NCI-H748 treated with DMSO at 0.1 percent for 48 hours (cell line): ENCODE measurements at places on chromosomes 11 and 22.

DNA sequence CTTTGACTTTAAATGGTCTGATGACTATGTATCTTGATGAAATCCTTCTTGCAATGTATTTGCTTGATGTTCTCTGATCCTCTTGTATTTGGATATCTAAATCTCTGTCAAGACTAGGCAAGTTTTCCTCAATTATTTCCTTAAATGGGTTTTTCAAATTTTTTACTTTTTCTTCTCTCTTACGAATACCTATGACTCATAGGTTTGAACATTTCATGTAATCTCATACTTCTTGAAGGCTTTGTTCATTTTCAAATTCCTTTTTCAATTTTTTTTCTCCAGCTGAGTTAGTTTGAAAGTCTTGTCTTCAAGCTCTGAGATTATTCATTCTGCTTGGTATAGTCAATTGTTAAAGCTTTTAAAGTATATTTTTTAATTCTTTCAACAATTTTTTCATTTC is 13.1 kb downstream of the OR10W1 start:
- no peak for DNase-seq

DNA sequence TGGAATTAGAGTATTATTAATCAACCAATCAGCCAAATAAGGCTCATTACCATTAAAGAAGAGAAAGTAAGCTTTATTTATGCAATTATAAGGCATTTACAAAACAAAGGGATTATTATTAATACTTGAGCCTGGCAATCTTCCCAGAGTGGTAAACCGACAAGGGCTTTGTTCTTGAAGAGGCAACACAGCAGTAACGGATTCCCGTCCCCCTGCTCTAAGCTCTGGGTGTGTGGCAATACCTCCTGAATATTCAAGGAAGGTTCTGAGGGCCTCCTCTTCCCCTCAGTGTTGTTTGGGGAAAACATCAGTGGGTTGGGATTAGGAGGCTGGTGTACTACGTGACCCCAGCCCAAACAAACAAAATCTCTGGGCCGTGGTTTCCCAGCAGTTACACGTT is 176.5 kb downstream of the TENM4 start:
- DNase-seq, result no peak

DNA sequence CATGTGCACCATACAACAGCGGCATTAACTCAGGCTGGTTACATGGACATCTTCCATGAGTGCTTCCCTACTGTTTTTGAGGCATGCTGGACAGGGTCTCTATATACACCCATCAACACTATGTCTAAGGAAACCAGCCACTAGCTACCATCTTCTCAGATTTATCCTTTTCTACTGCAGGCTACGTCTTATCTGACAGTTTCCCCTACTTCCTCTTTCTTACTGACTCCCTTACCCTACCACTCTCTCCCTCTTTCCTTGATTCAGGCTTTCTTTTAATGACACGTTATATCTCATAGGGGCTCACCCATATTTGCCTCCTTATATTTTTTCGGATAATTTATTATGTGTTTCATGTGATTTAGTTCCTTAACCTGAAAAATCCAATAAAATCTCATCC is 41.8 kb downstream of the DDI1 start:
- no peak for DNase-seq

GRCh38 chr22:45889539-45890350 is 87.2 kb downstream of the WNT7B start:
- no peak for DNase-seq

- DNase-seq, result no peak
Measured at GRCh38 chr22:48832592-48832991, 995.1 kb downstream of the BRD1 start.

GRCh38 chr11:100573911-100574513 is 113.1 kb upstream of the ARHGAP42 start:
- DNase-seq, result no peak

DNA sequence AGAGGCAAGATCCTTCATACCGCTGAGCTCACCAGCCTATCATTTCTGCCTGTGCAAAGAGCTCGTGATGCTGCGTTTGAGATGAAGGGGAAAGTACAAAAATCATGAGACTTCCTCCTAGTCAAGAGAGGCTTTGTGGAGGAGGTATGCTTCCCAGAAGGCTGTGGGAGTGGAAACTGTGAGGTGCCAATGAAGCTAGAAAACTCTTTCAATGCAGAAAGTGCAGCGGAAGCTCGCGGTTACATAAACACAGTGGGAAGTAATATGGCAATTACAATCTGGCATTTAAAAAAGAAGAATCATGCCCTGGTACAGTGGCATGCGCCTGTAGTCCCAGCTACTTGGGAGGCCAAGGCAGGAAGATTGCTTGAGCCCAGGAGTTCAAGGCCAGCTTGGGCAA is 134.8 kb downstream of the EHF start:
- no peak for DNase-seq

GRCh38 chr11:131658952-131659351 is 288.5 kb downstream of the NTM start:
- DNase-seq, result no peak

DNA sequence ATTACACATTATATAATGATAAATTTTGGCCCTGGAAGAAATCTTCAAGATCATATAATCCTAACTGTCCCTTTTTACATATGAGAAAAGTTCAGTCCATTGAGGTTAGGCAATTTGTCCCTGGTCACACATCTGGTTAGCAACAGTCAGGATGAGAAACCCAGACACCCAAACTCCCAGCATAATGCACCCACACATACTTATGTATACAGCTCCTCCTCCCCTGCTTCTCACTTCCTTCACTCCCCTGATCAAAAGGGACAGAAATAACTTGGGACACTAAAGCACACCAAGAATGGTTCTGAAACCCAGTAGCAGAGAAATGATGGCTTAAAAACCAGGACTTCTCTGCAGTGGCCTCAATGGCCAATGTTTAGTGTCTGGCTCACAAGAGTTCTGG is 11.1 kb downstream of the NUMA1 start:
- no peak for DNase-seq

- DNase-seq, result no peak
Measured at GRCh38 chr11:17767914-17768313, 33.3 kb downstream of the KCNC1 start.

GRCh38 chr11:64036087-64037026 is 626 bp downstream of the FLRT1 start:
- DNase-seq, result no peak

DNA sequence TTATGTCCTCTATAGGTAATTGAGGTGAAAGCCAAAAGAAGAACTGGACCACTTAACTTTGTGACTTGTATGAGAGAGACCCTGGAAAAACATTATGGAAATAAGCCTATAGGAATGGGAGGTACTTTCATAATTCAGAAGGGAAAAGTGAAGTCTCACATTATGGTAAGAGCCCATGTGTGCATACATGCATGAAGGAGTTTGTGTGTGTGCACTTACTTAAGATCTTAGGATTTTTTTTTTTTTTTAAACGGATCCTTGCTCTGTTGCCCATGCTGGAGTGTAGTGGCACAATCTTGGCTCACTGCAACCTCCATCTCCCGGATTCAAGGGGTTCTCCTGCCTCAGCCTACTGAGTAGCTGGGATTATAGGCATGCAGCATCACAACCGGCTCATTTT is 15.8 kb downstream of the C11orf54 start:
- DNase-seq, result no peak

DNA sequence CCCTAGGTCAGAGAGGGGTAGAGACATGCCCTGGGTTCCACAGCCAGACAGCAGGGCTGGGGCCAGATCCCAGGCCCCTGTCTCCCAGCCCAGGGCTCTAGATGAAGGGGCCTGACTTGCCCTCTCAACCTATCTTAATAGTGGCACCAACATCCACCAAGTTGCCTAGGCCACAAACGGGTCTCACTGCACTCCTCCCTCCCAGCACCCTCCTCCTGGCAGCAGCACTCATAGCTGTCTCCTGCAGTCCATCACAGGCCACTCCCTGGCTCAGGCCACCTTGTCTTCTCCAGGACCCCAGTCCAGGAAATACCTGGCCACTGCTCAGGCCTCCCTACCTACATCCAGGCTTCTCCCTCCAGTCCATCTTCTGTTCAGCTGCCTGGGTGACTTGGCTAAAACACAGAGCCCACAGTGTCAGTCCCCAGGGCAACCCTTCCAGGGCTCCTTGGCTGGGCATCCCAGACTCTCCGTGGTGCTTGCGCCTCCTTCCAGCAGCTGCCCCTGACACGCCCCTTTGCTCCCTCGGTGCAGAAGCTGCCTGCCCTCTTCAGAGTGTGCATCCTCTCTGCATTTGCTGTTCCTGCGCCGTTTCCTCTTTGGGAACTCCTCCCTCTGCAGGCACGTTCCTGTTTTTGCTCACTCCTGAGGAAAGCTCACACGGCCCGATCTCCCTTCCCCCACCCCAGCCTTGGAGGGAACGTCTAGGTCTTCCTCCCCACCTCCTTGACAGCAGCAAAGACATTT is 40.5 kb downstream of the LRRC32 start:
- DNase-seq, result no peak

GRCh38 chr11:70270104-70270876 is at the start of gene PPFIA1:
Gene PPFIA1 (plus strand): TSS chr11:70270690. CDS start chr11:70272173, 1,483 bp downstream.
- DNase-seq, result peak; percentile 87

DNA sequence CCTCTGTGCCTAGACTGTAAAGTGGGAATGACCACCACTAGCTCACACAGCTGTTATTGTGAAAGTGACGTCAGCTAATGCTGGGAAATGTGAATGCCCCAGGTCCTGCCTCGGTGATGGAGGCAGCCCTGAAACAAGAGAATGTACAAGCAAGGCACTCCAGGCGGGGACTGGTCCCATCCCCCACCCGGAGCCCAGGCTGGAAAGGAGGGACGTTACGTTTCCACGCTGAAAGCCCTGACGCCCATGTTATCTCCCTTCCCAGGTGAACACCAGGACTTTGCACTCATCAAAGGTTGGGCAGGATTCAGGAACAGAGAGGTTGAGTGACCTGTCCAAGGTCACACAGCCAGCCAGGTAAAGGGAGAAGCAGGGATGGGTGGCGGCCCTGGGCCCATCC is 784 bp downstream of the SULT4A1 start:
- no peak for DNase-seq

DNA sequence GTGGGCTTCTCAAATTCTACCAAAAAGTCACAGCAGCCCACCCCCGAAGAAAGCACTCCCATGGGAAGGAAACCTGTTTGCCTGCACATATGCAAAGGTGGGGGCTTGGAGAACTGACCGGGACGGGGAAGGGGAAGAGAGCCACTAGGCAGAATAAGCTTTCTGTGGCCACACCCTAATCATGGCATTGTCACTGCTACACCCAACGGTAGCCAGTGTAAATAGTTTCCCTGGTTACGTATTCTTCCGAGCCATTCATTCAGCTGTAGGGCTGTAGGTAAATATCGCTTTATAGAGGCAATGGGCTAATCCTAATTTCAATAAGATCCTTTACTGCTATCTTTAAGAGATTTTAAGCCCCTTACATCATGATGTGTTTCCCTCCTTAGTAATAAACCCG is 61.7 kb downstream of the PRDM11 start:
- peak; percentile 92 for DNase-seq

DNA sequence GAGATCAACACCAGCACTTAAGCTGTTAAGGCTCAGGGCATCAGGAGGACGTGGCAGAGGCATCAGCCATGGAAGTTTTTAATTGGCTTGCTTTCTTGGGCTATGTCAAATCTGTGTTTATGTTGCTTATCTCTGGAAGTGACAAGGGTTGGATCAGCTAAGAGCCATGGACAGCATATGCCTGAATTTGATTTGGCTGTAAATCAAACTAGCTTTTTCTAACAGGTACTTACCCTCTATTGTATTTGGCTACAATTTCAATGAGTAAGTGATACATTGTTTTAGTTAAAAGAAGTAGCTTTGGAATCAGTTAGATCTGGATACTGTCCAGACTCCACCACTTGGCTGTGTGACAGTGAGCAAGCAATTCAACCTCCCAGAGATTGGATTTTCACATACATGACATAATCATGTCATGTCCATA is 936.6 kb downstream of the OPCML start:
- no peak for DNase-seq
